ENCODE measurements at places on chromosomes 4 and X.

DNA sequence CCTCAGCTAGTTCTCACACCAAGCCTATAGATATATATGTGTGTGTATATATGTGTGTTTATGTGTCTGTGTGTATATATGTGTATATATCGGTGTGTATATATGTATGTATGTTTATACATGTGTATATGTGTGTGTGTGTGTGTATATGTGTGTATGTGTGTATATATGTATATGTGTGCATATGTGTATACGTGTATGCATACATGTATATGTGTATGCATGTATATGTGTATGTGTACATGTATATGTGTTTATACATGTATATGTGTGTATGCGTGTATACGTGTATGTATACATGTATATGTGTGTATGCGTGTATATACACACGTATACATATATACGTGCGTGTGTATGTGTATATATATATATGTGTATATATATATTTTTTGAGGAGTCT lies 18.3 kb downstream of the GTPBP6 start:
- DNase-seq = no peak

- DNase-seq = no peak
Measured at GRCh38 chr4:89410687-89411086, 103.1 kb upstream of the GPRIN3 start.

DNA sequence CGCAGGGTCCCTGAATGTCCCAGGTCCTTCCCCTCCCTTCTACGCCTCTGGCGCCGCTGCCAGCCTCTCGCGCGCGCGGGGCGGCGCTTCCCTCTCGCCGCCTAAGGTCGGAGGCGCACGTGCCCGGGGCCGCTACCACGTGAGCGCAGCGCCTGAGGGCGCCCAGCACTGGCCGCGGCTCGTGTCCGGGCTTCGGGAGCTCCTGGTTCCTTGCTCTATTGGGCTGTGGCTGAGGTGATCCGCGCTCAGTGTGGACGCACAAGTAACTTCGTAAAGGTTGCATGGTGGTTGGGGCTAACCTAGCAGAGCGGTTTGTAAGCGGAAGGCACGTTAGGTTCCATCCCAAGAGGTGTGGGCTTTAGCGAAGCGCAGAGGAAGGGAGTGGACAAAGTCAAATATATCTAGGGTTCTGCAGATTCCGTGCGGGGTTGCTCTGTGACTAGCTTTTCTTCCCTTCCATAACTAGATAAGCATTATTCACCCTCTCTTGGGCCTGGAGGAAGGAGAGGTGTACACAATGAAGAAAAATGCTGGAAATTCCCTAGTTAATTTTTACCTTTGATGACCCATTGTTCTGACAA lies 1.8 kb downstream of the TLL1 start:
- DNase-seq = no peak

DNA sequence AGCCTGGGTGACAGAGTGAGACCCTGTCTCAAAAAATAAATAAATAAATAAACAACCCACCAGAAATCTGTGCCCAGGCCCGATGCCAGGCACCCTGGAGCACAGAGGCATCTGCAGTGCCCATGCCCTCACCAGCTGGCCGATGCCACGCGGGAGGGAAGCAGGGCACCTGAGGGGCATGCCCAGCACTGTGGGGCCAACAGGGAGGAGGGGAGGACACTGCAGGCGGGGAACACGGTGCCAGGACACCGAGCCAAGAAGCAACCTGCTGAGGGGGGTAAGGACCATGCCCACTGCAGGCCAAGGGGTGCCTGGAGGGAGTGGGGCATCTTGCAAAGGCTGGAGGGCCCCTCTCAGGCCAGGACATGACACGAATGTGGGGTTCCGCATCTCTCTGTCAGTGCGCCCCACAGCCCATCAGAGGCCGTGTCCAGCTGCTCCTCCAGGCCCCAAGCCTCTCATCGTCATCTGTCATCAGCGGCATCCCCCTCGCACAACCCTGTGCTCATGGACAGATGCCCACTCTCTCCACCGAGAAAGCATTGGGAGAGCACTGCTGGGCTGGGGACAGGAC lies 13.3 kb upstream of the DUSP9 start:
- DNase-seq = no peak

DNA sequence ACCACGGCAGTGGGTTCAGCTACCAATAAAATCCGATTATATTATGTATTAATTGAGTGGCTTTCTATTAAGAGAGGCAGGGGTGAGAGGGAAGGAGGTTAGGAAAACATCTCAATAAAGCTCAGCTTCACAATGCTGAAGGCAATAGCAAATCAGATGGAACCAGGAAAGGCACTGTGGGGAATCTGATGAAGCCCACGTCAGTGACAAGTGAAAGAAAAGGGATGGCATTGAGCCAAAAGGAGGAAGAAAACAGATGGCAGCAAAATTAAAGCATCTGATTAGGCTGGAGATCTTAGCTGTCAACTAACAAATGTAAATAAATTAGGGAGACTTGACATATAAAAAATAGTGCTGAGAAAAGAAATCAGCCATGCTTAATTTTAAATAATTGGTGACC lies 180.9 kb downstream of the RASL11B start:
- no peak for DNase-seq

Data from stimulated activated CD8-positive, alpha-beta memory T cell treated with anti-CD3 and anti-CD28 coated beads, Interleukin-7, amount 100 ng/mL, for 1 hour (primary cell).